Lower lobe of right lung (tissue), 2 donors: ENCODE measurements at places on chromosomes 1 and 21. TPM values are rescaled to one million over a fixed set of nuclear protein-coding genes. Genes with fewer than 3 reads are reported as not detected.

DNA sequence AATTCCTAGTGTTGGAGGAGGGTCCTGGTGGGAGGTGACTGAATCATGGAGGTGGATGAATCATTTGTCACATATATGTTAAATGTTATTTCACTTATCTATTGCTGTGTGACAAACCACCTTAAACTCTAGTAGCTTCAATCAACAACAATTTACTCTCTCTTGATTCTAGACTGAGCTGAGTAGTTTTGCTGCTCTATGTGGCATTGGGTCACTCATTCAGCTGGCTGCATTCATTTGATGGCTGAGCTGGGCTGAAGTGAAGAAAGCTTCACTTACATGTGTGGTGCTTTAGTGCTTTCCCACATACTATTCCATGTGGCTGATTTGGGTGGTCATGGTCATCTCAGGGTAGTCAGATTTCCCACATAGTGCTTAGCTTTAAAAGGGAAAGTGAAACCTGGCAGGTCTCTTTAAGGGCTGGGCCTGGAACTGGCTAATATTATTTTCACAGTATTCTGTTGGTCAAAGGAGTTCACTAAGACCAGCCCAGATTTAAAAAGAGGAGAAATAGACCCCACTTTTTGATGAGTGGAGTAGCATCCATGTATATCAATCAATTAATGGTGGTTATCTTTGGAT lies 10.5 kb downstream of the DNAH14 start:
- H3K4me3 ChIP-seq, result no peak overlapping the region
- no peaks in the 10 kb centered on the region for H3K27me3 ChIP-seq
- no peaks in the 10 kb centered on the region for H3K4me1 ChIP-seq
- no peaks in the 10 kb centered on the region for H3K36me3 ChIP-seq
- no peak for DNase-seq
- H3K27ac ChIP-seq, result no peak overlapping the region

- H3K4me3 ChIP-seq, result no peak overlapping the region
- DNase-seq, result no peak
- no peak overlapping the region for H3K27ac ChIP-seq
- no peaks in the 10 kb centered on the region for H3K36me3 ChIP-seq
- H3K4me1 ChIP-seq, result no peaks in the 10 kb centered on the region
Observed at GRCh38 chr1:24255226-24255625, 63.9 kb upstream of the GRHL3 start.

GRCh38 chr1:103194060-103194459 lies 85.7 kb upstream of the COL11A1 start:
- no peaks in the 10 kb centered on the region for H3K27me3 ChIP-seq
- H3K4me1 ChIP-seq, result no peaks in the 10 kb centered on the region
- no peak overlapping the region for H3K27ac ChIP-seq

DNA sequence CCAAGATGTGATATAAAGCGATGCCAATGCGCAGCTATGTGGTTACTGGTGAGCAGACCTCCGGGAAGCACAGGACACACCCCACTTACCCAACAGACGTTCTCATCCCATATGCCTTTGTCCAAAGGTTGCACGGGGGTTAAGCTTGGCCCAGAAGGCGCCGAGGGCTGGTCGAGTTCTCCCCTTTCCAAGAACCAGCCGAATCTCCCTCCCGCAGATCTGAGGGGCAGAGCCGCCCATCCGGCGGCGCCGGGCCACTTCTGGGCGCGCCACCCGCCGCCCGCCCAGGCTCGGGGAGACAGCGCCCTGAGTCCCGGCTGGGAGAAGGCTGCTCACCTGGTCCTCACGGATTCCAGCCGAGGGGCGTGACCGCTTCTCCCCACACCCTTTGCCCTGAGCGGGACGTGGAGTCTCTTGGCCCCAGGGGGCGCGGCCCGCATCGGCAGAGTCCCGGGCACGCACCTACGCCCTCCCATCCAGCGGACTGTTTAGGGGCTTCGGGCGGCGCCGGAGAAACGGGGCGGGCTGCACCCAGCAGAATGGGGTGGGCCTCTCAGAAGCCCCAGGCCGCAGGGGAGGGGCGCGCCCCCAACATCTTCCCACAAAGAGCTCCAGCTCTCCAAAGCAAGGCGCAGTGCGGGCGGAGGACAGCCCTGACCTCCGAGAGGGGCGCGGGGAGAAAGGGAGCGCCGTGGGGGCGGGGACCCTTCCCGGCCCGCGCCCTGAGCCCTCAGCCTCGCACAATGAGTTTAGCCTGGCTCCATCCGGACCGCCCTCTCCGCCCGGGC lies 615 bp downstream of the GPR161 start:
- peak overlapping the region; percentile 50 for H3K27ac ChIP-seq
- H3K36me3 ChIP-seq, result no peaks in the 10 kb centered on the region
- H3K4me3 ChIP-seq, result peak overlapping the region; percentile 79
- H3K27me3 ChIP-seq, result no peaks in the 10 kb centered on the region
- DNase-seq, result peak; percentile 55

Gene RAD54L
- total RNA-seq, result 1.7 TPM

Gene OLFML2B
- 19.1 TPM for total RNA-seq

DNA sequence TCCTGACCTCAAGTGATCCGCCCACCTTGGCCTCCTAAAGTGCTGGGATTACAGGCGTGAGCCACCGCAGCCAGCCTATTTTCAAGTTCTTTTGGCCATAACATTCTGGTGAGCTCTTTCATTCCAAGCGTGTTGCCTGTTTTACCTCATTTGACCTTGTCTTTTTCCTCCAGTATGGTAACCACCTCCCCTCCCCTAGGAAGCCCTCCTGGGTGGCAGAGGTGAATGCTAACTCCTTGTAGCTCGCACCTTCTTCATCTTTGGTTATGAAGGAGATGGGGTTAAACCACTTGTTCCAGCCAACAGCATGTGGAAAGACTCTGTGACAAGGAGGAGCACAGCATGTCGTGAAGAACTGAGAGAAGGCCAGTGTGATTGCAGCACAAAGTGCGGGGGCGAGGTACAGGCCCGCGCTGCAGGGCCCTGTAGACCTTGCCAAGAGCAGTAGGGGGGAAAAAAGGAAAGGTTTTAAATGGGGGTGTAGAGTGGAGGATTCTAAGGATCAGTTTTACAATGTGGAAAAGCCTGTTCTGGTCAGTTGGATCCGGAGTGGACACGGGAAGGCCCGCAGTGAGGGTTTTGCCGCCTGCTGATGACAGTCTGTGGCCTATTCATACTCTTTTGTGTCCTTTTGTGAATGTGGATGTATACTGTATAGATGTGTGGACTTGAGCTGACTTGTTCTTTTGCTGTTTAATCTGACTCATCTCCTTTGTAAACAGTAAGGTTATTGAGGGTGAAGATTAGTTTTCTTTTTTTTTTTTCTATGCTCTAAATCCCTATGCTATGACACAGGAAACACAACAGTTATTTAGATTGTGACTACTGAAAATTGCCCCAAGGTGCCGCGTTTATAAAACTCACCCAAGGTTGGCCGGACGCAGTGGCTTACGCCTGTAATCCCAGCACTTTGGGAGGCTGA lies 7.5 kb upstream of the ZNF436 start:
- no peak overlapping the region for H3K4me3 ChIP-seq
- H3K27ac ChIP-seq, result peak overlapping the region; percentile 51
- peaks cover 10% of the 10 kb centered on the region for H3K36me3 ChIP-seq
- peaks cover 34% of the 10 kb centered on the region for H3K4me1 ChIP-seq
- DNase-seq, result no peak
